Left ventricle myocardium superior (tissue), 1 donor: ENCODE measurements at places on chromosomes 2 and 18.
A peak's percentile ranks its signal among the peaks of the same experiment; 100 is the strongest.

DNA sequence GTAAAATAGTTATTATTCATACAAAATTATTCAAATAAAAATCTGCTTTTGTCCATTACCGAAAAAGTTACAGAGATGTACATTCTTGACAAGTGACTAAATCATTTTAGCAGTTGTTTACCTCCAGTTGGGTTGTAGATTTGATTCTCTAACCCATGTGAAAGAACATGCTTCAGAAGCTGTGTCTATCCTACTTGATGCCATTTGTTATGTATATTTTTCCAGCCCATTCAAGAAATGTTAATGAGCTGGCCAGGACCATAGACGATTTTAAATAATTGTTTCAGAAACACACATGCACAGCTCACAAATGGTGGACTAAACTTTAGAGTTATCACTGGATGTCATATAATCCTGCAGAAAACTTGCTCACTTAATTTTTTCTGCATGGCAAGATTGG is 391.1 kb upstream of the REG3G start:
- no peak for DNase-seq

DNA sequence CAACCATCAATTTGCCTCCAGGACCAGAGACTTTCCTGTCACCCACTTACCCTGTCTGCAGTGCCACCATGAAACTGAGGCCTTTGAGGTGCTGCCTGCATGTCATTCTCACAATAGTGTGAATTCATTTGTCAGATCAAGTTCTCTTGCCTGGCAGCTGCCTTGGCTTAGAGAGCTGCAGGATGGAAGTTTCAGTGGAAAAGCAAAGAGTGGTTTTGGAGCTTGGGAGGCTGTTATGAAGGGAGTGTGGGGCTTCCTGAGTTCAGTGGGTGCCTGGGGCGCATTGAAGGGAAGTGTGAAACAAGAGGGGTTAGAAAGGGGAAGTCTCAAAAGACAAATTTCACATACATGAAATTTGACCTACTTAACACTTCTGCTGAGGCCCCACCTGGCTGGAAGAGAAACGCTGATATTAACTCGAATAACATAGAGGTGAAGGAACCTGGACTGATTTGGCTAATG is 7.9 kb upstream of the LBH start:
- no peak for DNase-seq

- no peak for DNase-seq
Measured at GRCh38 chr2:2901384-2902345, 476.0 kb downstream of the EIPR1 start.

GRCh38 chr2:207337234-207338219 is 171.8 kb upstream of the KLF7 start:
- DNase-seq = no peak

DNA sequence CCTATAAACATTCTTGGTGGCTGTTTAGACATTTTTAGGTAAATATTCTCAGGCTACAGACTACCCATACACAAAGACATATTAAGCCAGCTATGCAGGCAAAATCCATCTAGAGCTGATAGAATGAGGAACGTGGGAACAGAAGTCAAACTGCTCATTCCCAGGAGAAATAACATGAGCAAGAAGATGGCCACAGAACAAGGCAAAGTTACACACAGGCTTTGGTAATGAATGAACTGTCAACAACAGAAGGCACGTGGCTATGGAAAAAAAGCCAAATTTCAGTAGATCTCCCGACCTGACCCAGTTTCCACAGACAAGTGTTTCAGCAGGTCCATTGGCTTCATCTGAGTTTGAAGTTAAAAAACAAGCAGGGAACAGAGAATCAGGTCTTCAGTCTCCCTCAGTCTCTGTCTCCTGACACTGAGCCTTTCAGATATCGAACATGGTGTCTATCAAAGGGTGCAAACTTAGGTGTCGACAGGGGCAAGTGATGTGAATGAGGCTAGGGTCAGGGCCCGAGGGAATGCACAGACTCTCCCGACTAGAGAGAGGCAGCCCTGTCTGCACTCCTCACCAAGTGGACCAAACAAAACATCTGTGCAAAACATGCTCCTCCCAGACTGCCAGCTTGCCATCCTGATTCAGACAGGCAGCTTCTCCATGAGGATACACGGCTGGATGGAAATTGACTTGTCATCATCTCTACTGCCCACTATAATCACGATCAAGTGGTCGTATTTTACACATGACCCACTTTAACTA is 25.9 kb downstream of the SIGLEC15 start:
- no peak for DNase-seq

GRCh38 chr18:37564711-37565100 is 892 bp downstream of the CELF4 start:
- DNase-seq = peak; percentile 72

DNA sequence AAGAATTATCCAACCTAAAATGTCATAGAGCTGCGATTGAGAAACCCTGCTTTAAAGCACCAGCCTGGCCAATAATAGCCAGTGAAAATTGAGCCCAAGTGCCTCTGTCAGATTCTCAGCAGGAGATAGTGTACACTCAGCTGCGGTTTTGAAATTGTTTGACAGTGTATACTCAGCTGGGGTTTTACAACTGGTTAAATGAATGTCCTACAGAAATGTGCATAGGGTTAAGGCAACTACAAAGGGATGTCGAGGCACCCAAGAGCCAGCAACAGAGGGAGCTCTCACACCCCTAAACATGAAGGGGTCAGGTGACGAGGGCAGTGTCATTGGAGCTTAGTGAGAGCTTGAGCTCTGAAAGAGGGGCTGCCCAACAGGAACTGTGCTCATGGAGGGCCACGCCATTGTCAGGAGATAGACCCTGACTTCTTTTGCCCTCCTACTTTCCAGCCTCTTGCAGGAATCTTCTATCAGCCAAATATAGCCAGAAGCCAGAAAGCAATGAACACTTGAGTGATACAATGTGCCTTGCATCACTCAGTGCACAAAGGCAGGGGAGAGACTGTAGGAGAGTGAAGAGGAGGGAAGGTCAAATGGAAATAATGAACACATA is 15.1 kb downstream of the ACTG2 start:
- DNase-seq = no peak
